ENCODE measurements at places on chromosomes 5 and 9.

GRCh38 chr9:135575995-135576631 is 14.6 kb downstream of the PAEP start:
- DNase-seq, result no peak

DNA sequence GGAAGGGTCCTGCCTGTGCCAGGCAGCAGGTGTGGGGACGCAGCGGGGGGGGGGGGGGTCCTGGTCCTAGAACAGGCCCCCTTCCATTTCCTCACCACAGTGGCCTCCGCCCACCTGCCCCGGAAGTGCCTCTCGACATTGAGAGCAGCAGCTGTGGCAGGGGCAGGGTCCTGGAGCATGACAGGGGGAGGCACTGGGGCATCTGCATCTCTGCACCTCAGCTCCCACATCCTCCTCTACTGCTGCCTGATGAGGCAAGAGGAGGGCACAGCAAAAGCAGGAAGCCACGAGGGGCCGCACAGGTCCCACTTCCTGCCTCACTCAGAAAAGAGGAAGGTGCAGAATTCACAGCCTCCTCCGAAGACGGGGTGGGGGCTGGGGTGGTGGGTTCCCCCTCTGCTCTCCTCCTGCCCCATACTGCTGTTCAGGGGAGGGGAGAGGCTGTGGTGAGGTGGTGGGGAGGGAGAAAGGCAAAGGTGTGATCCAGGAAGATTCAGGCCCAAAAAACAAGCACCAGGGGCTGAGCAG is 14.8 kb downstream of the AKNA start:
- DNase-seq, result peak; percentile 62

- no peak for DNase-seq
Measured at GRCh38 chr5:154400678-154401077, 45.1 kb upstream of the SAP30L start.

DNA sequence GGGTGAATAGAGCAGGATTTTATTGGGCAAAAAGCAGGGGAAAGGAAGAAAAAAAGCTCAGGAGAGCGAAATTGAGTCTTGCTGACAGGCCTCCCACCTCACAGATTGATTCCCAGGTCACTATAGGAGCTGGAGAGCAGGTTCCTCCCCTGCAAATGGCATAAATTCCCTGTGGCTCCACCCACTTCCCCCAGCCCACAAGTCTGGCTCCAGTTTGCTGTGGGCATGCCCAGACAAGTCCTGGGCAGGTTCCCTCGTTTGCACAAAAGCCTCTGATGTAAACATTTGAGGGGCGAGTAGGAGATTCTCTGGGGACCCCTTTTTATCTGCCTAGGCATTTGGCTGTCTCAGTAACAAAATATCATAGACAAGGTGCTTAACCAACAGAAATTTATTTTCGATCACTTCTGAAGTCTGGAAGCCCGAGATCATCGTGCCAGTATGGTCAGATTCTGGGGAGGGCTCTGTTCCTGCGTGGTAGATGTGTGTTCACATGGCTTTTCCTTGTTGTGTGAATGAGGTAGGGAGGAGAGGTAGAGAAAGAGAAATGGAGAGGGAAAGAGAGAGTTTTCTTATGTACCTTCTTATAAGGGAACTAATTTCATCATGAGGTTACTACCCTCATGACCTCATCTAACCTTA is 614.5 kb downstream of the MAT2B start:
- DNase-seq, result no peak

- DNase-seq, result no peak
Measured at GRCh38 chr5:145619806-145620310, 215.3 kb downstream of the PRELID2 start.
